ENCODE measurements at places on chromosomes 2 and 18. TPM values are rescaled to one million over a fixed set of nuclear protein-coding genes. Genes with fewer than 3 reads are reported as not detected.

Gene ZAP70
- total RNA-seq, result 78.2 TPM

Gene SERPINE2
- 11.2 TPM for total RNA-seq

Gene CYP26B1
- total RNA-seq, result not detected

DNA sequence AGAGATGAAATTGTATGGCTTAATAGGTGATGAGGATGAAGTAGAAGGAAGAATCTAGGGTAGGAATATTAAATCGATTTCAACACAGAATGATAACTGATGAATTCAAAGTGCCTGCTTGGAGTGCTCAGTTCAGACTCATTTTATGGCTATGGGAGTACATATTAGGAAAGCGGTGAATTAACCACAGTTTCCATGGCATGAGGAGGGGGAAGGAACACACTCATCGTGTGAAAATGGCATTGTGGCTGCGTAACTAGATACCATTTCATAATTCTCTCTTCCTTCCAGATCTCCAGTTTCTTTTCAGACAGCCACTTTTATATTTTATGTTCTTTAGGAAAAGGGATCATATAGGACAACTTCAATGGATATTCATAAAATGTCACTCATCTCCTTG, 232.3 kb upstream of the KCNJ3 start:
- DNase-seq, result no peak

Gene SFT2D3
- 9.7 TPM for total RNA-seq

Gene CRYGC
- not detected for total RNA-seq

Gene SULT1C4
- total RNA-seq, result 2.5 TPM

Gene CACNB4
- total RNA-seq, result 6.4 TPM

GRCh38 chr2:173164396-173164795, 88.8 kb downstream of the MAP3K20 start:
- no peak for DNase-seq

- no peak for DNase-seq
These were observed 8.7 kb downstream of the PCBP1 start for GRCh38 chr2:70095720-70096670.

DNA sequence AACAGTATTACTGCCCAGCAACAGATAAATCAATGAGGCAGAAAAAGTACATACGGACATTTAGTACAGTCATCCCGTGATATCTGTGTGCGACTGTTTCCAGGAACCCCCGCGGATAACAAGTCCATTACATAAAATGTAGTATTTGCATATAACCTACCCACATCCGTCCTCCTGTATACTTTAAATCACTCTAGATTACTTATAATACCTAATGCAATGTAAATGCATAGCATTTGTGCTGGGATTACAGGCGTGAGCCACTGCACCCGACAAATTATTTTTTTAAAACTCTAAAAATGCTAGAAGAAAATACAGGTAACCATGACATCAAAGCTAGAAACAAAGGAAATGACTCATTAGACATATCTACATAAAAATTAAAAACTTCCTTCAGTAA, 91.6 kb downstream of the FAM161A start:
- DNase-seq, result no peak

Gene SCYGR4
- not detected for total RNA-seq

DNA sequence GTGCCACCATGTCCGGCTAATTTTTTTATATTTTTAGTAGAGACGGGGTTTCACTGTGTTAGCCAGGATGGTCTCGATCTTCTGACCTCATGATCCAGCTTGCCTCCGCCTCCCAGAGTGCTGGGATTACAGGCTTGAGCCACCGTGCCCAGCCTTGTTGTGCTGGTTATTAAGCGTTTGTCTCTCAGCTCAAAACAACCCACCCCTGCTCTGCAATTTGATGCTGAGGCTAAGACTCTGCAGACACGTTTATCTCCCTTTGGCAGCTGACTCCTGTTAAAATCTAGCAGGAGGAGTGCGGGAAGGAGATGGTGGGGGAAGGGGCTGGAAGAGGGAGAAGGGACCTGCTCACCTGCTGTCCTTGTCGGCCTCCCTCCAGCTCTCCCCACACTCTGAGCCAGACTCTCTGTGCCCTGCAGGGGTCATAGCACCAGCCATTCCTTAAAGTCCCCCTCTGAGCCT, 29.9 kb upstream of the IMPA2 start:
- peak; percentile 31 for DNase-seq

- no peak for DNase-seq
These were observed 143.1 kb downstream of the SETBP1 start for GRCh38 chr18:44823782-44824181.

DNA sequence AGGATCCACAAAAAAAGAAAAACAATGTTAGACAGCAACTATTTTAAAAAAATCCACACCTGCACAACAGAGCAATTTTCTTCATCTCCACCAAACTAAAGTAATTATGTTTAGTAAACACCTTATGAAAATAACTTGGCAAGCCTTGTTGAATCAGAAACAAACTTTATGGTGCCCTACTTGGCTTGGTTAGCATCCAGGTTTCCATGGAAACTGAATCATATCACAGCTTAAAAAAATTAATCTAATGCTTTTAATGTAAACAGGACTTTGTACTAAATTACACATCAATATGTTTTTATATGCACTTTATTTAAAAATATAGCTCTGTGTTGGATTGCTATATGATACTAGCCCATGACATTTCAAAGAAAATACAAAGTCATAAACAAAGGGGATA, 1882.4 kb downstream of the SUCLG1 start:
- DNase-seq, result no peak

DNA sequence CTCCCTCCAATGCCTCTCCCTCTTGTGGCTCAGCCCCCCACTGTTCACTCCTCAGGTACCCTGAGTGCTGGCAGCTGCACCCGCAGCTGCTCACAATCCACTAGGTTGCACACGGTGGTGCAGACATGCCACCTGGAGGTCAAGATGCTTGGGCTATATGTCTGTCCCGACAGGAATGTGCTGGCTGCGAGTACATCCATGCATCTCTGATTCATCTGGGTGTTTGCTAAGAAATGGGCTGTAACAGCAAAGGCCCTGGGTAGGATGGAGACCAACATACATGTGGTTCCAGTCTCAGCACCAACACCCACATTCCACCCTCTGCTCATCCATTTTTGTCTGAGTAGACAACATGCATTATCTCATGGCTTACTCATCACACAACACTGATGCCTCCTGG, 31.3 kb downstream of the ANKMY1 start:
- no peak for DNase-seq

DNA sequence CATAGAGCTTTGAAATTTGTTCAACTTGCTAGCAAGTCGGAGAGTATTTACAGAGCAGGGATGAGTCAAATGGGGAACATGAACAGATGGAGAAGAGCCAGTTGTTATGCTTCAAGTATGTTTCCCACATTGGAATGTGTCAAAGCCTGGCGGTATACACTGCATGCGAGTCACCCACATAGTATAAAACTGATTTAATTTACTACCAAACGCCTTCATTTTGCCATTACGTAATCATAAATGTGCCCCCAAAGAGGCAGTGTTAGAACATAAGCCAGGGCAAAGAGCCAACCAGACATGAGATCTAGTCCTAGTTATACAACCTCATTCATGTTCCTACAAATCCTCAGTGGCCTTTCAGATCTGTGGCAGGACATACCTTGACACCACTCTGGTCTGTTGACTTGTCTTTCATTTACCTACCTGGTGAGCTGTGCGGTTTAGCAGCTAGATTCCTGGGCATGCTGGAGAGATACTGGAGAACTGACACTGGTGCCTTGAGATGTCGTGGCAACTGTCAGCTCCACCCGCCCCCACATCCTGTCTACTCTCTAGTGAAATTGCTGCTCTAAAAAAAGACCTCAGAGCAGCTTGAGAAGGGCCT, 21.7 kb upstream of the NRP2 start:
- DNase-seq, result no peak

Gene WDR7
- total RNA-seq, result 27.2 TPM

DNA sequence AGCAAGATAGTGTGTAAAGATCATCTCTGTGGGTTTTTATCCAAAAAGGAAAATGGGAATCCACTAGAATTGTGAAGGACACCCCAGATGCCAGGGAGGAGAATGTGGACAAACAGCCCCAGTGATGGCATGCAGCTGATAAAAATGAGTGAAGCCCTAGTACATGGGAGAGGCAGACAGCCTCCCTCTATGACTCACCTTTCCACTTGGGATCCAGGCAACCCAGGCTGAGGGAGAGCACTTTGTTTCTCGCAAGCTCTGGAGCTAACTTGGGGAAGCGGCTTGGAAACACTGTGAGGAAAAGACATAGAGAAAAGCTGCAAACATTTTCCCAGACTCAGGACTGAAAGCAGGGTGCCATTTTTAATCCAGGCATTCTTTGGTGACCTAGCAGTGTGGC, 5.3 kb upstream of the FLACC1 start:
- no peak for DNase-seq

Gene AQP12A
- not detected for total RNA-seq

- no peak for DNase-seq
These were observed 60.9 kb upstream of the IL1R1 start for GRCh38 chr2:102081606-102082005.

DNA sequence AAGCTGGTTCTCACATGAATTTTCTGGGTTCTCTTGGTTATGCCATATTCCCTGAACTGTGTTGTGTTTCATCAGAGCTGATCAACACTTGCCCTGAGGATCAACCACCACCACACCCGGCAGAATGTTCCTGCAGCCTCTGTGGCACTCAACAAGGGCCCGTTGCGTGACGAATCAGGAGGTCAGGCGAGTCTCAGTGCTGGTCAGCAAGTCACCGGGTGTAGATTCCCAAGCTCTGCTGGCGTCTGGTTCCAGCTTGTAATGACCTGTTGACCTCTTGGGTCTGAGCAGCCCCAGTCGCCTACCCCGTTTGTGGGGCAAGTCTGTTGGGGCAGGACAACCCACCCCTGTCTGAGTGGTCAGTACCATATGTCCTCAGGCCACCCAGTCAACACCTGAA, 46.0 kb downstream of the ADCY3 start:
- no peak for DNase-seq

Gene ASXL3
- 7.2 TPM for total RNA-seq

- no peak for DNase-seq
These were observed 77.9 kb downstream of the TSN start for GRCh38 chr2:121833358-121833723.

DNA sequence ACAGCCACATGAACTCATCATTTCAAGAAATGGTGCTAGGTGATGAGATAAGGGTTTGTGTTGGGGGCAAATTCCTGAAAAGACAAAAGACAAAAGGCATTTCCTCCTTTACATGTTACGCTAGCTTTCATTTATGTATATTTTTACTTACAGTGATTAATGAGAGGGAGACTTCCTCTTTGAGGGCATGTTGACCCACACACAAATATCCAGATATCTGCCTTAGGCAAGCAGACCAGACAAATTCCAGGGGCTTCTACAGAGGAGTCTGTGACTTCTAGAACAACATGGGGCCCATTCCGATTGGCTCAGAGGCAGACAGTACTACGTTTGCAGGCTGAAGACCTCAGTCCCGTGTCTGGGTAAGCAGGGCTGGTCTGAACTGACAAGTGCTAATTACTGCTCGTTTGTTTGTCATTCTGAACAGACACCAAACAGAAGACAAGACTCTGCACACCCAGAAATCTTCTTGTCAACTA, 74.8 kb upstream of the ST6GAL2 start:
- no peak for DNase-seq

GRCh38 chr18:10314066-10314465, 140.4 kb upstream of the APCDD1 start:
- DNase-seq, result no peak

DNA sequence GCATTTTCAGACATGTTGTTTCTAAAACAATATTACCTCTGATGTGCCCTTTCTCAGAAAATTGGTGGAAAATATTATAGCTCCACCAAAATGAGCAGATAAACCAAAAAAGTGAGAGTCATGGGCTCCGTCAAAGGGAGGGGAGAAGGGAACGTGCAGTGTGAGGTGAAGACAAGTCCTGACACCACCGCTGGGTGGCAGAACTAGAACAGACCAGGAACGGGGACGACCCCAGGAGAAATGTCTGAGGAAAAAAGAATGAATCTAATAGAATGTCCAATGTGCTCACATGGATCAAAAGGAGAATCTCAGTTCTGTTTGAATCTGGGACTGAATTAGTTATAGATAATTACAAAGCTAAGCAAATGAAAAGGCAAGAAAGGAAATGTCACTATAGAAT, 22.6 kb upstream of the BCL2 start:
- no peak for DNase-seq

- DNase-seq, result no peak
These were observed 96.4 kb downstream of the MAPRE2 start for GRCh38 chr18:35137632-35138031.

DNA sequence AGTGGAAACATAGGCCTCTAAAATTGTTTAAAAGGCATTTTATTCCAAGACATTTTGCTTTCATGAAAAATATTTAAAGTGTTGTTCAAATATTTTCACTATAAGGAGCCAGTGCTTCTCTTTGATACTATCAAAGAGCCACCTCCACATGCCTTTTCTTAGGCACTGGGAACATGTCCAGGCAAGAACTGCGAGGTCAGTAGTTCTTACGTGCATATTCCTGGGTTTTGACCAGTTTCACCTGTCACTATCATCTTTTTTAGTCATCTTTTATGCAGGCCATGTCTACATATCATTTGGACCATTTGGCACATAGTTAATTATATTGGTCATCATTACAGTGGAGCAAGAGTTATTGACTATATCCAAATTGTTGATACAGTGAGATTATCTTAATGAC, 195.3 kb downstream of the CCDC85A start:
- DNase-seq, result no peak

GRCh38 chr2:119259296-119259860, 35.7 kb downstream of the STEAP3 start:
- peak; percentile 9 for DNase-seq

DNA sequence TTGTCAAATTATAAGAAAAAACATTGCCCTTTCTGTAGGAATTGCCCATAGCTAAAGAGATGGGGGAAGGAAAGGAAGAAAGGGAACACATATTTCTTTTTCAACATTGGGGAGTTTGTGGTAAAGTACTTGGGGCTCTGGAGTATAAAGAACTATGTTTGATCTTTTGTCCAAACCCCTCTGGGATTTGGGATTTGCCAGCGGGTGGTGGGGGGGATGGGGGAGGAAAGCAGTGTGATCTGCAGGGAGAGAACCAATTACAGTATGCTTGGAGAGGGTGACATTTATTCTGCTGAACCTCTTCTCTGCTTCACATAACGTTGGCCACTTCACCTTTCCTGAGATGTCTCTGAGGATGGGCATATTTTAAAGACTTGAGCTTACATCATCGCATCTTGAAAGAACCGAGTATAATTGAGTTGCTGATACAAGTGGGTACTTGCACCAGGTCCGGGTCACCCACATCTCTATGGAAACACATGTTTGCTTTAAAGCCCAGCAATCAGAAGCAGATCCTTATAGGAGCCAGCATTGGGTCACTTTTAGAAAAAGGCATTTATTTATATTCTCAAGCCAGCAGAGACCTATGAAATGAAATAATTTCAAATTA, 73.1 kb downstream of the SPATS2L start:
- no peak for DNase-seq

GRCh38 chr2:122333932-122334331, 578.5 kb downstream of the TSN start:
- DNase-seq, result no peak

Gene KHK
- total RNA-seq, result 18.2 TPM

GRCh38 chr2:30268296-30268871, 37.0 kb downstream of the LBH start:
- no peak for DNase-seq

DNA sequence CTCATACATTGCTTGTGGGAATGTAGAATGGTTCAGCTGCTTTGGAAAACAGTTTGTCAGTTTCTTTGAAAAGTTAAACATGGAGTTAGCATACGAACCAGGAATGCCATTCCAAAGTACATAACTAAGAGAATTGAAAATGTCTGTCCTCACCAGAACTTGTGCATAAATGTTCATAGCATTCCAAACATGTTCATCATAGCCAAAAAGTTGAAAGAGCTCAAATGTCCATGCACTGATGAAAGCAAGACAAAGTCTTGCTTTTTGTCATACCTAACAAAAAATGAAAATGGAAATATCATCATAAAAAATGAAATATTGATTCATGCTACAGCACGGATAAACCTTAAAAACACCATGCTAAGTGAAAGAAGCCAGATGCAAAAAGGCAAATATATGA, 408.8 kb upstream of the UBE2E3 start:
- no peak for DNase-seq

Data from stomach (tissue), 19 donors.